ENCODE measurements at places on chromosomes 16 and 17. TPM values are rescaled to one million over a fixed set of nuclear protein-coding genes. Genes with fewer than 3 reads are reported as not detected.

The HAP1 gene
- 0.25 TPM for total RNA-seq

GRCh38 chr17:50715471-50715870 lies 3.9 kb upstream of the LUC7L3 start:
- peaks cover 6% of the 10 kb centered on the region for H3K4me1 ChIP-seq
- no peak overlapping the region for H3K4me3 ChIP-seq
- peaks cover 5% of the 10 kb centered on the region for H3K36me3 ChIP-seq
- H3K27me3 ChIP-seq, result peaks cover 7% of the 10 kb centered on the region
- DNase-seq, result no peak
- no peak overlapping the region for H3K27ac ChIP-seq

GRCh38 chr17:37197336-37197735 lies 178.4 kb upstream of the C17orf78 start:
- peaks cover 7% of the 10 kb centered on the region for H3K36me3 ChIP-seq
- H3K4me3 ChIP-seq, result no peak overlapping the region
- H3K27me3 ChIP-seq, result no peaks in the 10 kb centered on the region
- H3K27ac ChIP-seq, result no peak overlapping the region
- no peaks in the 10 kb centered on the region for H3K4me1 ChIP-seq

The C17orf113 gene
- 0.04 TPM for total RNA-seq

The GPRC5C gene
- total RNA-seq, result not detected

The ACSM2A gene
- not detected for total RNA-seq

The RDM1 gene
- total RNA-seq, result 7.9 TPM

DNA sequence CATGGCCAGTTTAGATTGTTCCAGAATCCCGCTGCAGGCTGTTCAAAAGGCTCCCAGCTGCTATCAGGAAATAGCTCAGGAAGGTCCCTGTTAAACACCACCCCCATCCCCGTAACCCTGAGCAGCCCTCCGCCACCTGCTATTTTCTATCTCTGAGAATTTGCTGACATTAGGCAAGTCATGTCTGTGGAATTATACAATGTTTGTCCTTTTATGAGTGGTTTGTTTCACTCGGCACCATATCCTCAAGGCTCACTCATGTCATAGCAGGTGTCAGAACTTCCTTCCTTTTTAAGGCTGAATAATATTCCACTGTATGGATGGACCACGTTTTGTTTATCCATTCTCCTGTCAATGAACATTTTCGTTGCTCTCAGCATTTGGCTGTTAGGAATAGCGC lies 164.3 kb upstream of the FOXF1 start:
- H3K27ac ChIP-seq, result no peak overlapping the region
- no peaks in the 10 kb centered on the region for H3K36me3 ChIP-seq
- no peaks in the 10 kb centered on the region for H3K4me1 ChIP-seq
- no peak overlapping the region for H3K4me3 ChIP-seq

DNA sequence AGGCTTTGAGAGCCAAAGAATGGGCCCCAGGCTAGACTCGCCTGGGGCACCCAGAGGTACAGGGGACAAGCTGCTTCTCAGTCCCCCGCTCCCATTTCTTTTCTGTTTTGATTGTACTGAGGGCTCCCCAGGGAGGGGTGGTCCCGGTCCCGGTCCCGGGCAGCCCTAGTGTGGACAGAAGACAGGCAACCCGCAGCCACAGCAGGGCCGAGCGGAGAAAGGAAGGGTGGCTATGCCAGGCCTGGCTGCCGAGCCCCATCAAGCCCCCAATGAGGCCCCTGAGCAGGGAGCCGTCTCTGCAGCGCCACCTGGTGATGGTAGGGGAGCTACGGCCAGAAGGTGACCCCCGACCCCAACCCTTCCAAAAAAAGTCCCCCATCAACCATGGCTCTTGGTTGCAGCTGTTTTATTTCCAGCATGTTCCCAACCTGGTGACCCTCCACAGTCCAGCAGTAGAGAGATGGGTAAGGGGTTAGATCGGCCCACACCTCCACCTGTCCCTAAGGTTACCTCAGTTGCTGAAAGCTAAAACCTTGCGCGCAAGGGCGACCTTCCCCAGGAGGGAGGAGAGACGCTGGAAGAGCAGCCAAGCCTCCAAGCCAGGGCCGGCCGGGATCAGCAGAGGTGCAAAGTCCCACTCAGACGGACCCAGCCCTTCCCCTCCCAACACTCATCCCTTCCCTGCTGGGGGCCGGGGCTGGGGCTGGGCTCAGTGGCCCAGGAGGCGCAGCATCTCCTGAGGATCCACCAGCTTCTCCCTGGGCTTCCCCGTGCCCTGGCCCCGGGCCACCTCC lies 2.6 kb upstream of the GRIN2C start:
- H3K27ac ChIP-seq, result no peak overlapping the region
- H3K4me3 ChIP-seq, result no peak overlapping the region
- peaks cover 5% of the 10 kb centered on the region for H3K36me3 ChIP-seq
- peaks cover 35% of the 10 kb centered on the region for H3K27me3 ChIP-seq
- peaks cover 11% of the 10 kb centered on the region for H3K4me1 ChIP-seq

The LGALS9C gene
- 0.74 TPM for total RNA-seq

The SLC16A5 gene
- total RNA-seq, result 12.2 TPM

DNA sequence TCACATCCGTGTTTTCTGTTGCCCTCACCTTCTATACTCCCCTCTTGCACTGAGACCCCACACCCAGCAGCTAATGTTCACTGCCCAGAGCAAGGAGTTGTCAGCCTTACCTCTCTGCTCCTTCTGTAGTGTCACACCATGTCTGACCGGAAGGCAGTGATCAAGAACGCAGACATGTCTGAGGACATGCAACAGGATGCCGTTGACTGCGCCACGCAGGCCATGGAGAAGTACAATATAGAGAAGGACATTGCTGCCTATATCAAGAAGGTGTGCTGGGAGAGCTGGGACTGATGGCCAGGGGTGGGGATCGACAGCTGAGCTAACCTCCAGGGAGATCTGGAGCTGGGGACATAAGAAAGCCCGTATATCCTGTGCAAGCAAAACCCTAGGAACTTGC lies 3.7 kb downstream of the DYNLL2 start:
- H3K4me3 ChIP-seq, result no peak overlapping the region
- no peaks in the 10 kb centered on the region for H3K27me3 ChIP-seq
- no peak for DNase-seq
- H3K27ac ChIP-seq, result no peak overlapping the region
- peaks cover 56% of the 10 kb centered on the region for H3K4me1 ChIP-seq

GRCh38 chr17:31724026-31724425 lies 135.0 kb downstream of the COPRS start:
- no peak overlapping the region for H3K4me3 ChIP-seq
- peaks cover 2% of the 10 kb centered on the region for H3K27me3 ChIP-seq
- no peak for DNase-seq
- no peak overlapping the region for H3K27ac ChIP-seq
- H3K36me3 ChIP-seq, result no peaks in the 10 kb centered on the region

GRCh38 chr16:1919327-1919998 lies 1.2 kb upstream of the HS3ST6 start:
- no peak overlapping the region for H3K27ac ChIP-seq
- no peak overlapping the region for H3K4me3 ChIP-seq
- H3K4me1 ChIP-seq, result no peaks in the 10 kb centered on the region
- no peak for DNase-seq

GRCh38 chr16:2337431-2338296 lies 2.9 kb downstream of the ABCA3 start:
- peaks cover 2% of the 10 kb centered on the region for H3K36me3 ChIP-seq
- H3K4me1 ChIP-seq, result peaks cover 10% of the 10 kb centered on the region
- H3K4me3 ChIP-seq, result peak overlapping the region; percentile 3

The PITPNM3 gene
- total RNA-seq, result 0.37 TPM

The CDH1 gene
- 0.06 TPM for total RNA-seq

The OR3A3 gene
- not detected for total RNA-seq

The NETO2 gene
- 8.3 TPM for total RNA-seq

GRCh38 chr17:74123350-74123749 lies 80.1 kb upstream of the RPL38 start:
- peaks cover 4% of the 10 kb centered on the region for H3K27me3 ChIP-seq
- H3K27ac ChIP-seq, result no peak overlapping the region
- no peak overlapping the region for H3K4me3 ChIP-seq
- no peak for DNase-seq

The SBK1 gene
- 17.9 TPM for total RNA-seq

The CACNG5 gene
- not detected for total RNA-seq

GRCh38 chr16:50575743-50576142 lies 27.5 kb downstream of the NKD1 start:
- no peak overlapping the region for H3K4me3 ChIP-seq
- no peak overlapping the region for H3K27ac ChIP-seq
- no peaks in the 10 kb centered on the region for H3K36me3 ChIP-seq
- DNase-seq, result no peak
- H3K4me1 ChIP-seq, result no peaks in the 10 kb centered on the region
- no peaks in the 10 kb centered on the region for H3K27me3 ChIP-seq

The HYDIN gene
- total RNA-seq, result not detected

DNA sequence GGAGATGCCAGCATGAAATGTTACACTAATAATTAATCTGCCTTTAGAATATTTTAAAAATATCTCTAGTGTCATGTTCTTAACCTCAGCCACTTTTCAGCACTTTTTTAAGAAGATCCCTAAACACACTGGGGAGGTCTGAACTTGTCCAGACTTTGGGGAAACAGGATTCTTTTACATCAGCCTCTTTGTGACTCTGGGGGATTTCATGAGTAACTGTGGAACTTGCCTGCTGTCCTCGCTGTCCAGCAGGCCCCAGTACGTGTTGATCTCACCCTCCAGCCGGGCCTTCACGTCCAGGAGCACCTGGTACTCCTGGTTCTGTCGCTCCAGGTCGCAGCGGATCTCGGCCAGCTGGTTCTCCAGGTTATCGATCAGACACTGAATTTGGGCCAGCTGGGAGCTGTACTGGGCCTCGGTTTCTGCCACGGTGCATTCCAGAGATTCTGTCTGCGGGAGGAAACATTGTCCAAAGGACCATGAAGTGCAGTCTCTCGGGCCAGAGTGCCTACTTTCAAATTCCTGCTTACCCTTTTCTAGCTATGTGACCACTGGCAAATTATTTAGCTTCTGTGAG lies 5.5 kb downstream of the KRT40 start:
- H3K4me1 ChIP-seq, result no peaks in the 10 kb centered on the region
- H3K27me3 ChIP-seq, result peaks cover 7% of the 10 kb centered on the region
- no peaks in the 10 kb centered on the region for H3K36me3 ChIP-seq
- H3K27ac ChIP-seq, result no peak overlapping the region
- H3K4me3 ChIP-seq, result no peak overlapping the region

GRCh38 chr16:55656691-55657092 lies 904 bp downstream of the SLC6A2 start:
- H3K4me3 ChIP-seq, result no peak overlapping the region
- H3K27me3 ChIP-seq, result peaks cover 13% of the 10 kb centered on the region
- H3K4me1 ChIP-seq, result no peaks in the 10 kb centered on the region
- H3K36me3 ChIP-seq, result no peaks in the 10 kb centered on the region
- no peak overlapping the region for H3K27ac ChIP-seq

The NPIPA8 gene
- 80.0 TPM for total RNA-seq

- peak overlapping the region; percentile 90 for H3K4me3 ChIP-seq
- H3K27ac ChIP-seq, result peak overlapping the region; percentile 92
- H3K27me3 ChIP-seq, result no peaks in the 10 kb centered on the region
Measured at GRCh38 chr16:4624827-4625559, 367 bp downstream of the MGRN1 start.

DNA sequence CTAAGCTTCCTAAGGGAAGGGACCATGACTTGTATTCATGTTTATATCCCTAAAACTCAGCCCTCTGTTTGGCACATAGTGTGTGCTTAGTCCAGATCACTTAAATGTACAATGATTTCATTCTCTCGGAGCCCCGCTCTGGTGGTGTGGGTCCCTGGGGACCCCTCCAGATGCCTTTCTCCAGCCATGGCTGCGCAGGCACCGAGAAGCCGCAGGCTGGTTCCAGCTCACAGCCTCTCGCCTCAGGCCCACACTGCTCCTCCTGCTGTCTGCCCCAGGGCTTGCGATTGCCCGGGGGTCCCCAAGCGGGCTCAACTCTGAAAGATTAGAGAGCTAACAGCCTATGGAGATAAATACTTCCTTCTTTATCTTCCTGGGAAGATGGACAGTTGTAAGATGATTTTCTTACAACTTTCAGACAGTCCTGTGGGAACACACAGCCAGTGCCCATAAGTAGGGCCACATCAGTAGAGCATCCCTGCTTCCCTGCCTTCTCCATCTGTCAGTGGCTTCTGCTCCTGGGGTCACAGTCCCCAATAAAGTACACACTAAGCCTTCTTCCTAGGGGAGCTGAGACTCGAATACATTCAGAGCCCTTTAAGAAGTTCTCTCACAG lies 66.2 kb downstream of the CENPV start:
- DNase-seq, result no peak
- H3K27me3 ChIP-seq, result no peaks in the 10 kb centered on the region
- H3K27ac ChIP-seq, result peak overlapping the region; percentile 96
- peaks cover 13% of the 10 kb centered on the region for H3K36me3 ChIP-seq
- peak overlapping the region; percentile 49 for H3K4me3 ChIP-seq
- peaks cover 48% of the 10 kb centered on the region for H3K4me1 ChIP-seq

GRCh38 chr17:35577830-35578196 lies 558 bp downstream of the PEX12 start:
- peak overlapping the region; percentile 99 for H3K4me3 ChIP-seq
- peaks cover 9% of the 10 kb centered on the region for H3K36me3 ChIP-seq
- peak overlapping the region; percentile 99 for H3K27ac ChIP-seq

The RASL10B gene
- total RNA-seq, result 0.37 TPM

The RND2 gene
- total RNA-seq, result 0.05 TPM

- peak overlapping the region; percentile 72 for H3K4me3 ChIP-seq
- peaks cover 44% of the 10 kb centered on the region for H3K36me3 ChIP-seq
- H3K27ac ChIP-seq, result peak overlapping the region; percentile 91
- H3K4me1 ChIP-seq, result peaks cover 77% of the 10 kb centered on the region
Measured at GRCh38 chr17:78415821-78416711, 37.6 kb downstream of the PGS1 start.

The CDK3 gene
- 7.1 TPM for total RNA-seq

- H3K27ac ChIP-seq, result no peak overlapping the region
- peaks cover 3% of the 10 kb centered on the region for H3K36me3 ChIP-seq
- H3K4me1 ChIP-seq, result no peaks in the 10 kb centered on the region
- no peak for DNase-seq
- H3K27me3 ChIP-seq, result no peaks in the 10 kb centered on the region
- H3K4me3 ChIP-seq, result no peak overlapping the region
Measured at GRCh38 chr17:72833128-72833765, 259.2 kb downstream of the SLC39A11 start.

DNA sequence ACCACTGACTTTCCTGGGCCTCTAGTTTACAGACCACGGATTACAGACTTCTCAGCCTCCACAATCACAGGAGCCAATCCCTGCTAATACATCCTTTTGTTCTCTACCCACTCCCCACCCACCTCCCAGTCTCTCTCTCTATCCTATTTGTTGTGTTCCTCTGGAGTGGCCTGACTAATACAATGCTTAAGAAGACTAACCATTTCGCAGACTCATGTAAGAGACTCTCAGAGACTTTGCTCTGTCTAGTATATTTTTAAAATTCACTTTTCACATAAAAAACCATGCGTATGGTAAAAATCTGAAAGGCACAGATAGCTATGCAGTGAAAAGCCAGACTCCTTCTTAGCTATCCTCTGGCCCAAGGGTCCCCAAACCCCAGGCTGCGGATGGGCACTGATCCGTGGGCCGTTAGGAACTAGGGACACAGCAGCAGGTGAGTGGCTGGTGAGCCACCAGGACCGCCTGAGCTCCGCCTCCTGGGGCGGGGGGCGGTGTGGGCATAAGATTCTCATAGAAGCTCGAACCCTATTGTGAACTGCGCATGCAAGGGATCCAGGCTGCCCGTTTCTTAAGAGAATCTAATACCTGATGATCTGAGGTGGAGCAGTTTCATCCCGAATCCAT lies 7.6 kb downstream of the PIK3R6 start:
- no peaks in the 10 kb centered on the region for H3K27me3 ChIP-seq
- peaks cover 10% of the 10 kb centered on the region for H3K36me3 ChIP-seq
- peaks cover 71% of the 10 kb centered on the region for H3K4me1 ChIP-seq

GRCh38 chr17:21251337-21252010 lies 1.7 kb downstream of the NATD1 start:
- H3K27me3 ChIP-seq, result peaks cover 5% of the 10 kb centered on the region
- H3K27ac ChIP-seq, result no peak overlapping the region
- H3K4me3 ChIP-seq, result no peak overlapping the region
- no peaks in the 10 kb centered on the region for H3K36me3 ChIP-seq
